ENCODE measurements at places on chromosomes 7 and 10.

DNA sequence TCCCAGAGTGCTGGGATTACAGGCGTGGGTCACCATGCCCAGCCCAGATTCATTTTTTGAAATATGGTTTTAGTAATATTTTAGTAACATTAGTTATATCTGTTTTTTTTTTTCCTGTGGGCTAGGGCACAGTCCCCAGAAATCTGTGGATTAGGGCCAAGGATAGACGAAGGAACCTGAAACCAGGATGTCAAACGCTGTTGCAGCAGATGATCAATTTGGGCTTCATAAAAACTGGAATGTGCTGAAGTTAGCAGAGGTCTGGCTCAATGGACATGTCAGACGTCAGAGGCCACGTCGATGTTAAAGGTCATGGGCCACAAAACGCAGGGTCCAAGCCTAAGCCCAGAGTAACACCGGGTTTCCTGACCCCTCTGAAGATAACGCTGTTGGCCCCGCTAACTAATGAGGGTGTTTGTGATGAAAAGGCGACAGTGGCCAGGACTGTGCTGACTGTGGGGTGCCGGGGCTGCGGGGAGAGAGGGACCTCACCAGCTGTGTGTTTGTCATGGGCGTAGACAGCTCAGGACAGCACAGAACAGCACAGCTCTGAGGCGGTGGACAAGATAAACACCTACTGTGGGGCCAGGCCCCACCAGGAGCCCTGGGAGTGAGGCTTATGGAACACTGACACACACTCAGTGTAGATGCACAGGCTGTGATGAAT is 23.8 kb upstream of the GTPBP4 start:
- DNase-seq: no peak

- DNase-seq: no peak
Observed at GRCh38 chr10:125777806-125778205, 2.2 kb upstream of the MMP21 start.

- no peak for DNase-seq
Observed at GRCh38 chr7:52956379-52956915, 79.0 kb upstream of the POM121L12 start.

DNA sequence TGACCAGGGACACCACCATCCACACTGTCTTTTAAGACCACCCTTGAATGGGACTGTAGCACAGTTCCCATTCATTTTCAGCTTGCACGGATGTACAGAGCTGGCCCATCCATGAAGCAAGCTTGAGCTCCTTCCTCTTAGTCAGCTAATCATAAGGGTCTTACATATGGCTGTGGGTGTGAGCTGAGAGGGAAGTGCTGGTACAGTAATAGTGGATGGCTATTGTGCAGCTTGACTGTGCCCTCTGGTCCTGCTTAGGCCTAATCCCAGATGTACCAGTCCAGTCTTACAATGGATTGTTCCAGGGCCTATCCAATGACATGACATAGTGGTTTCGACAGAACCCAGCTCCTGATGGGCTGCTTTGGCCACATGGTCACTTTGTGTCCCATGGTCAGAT is 96.9 kb upstream of the ZNF438 start:
- no peak for DNase-seq

GRCh38 chr7:90910136-90910535 is 314.0 kb downstream of the CDK14 start:
- DNase-seq: no peak

DNA sequence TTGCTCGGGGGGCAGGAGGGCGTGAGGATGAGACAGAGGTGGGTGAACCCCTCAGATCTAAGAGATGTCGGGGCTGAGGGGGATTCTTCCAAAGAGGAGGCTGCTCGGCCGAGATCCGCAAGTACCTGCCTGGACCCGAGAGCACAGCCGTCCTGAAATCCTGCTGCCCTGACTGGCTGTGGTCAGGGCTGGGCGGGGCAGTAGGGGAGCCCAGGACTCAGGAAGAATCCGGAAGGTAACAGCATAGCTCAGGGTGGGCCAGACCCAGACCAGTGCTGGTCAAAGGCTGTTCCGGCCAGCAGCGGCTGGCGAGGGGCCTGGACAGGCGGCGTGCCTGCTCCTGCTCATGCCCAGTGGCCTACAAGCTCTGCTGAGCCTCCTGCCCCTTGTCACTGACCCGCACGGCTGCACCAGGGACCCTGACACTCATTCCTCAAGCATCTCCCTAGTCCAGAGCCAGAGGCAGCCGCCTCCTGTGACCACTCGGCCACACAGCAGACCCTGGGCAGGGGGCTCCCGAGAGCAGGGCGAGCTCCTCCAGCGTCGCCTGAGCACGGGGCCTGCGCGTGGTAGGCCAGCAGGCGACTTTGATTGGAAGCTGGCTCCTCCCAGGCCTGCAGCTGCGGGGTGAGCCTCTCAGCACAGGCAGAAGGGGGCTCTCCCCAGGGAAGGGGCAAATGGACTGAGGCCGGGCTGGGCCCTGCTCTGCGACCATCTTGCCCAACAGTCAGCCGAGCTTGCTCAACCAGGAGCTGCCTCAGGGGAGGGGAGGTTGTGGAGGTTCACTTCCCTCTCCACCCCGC is 3.1 kb upstream of the ADAP1 start:
- DNase-seq: no peak

- no peak for DNase-seq
Observed at GRCh38 chr10:126101736-126102135, 205.4 kb downstream of the FANK1 start.

GRCh38 chr7:90625051-90625450 is 28.9 kb downstream of the CDK14 start:
- no peak for DNase-seq

- peak; percentile 25 for DNase-seq
Observed at GRCh38 chr10:70162892-70163201, 7.5 kb downstream of the SAR1A start.

- no peak for DNase-seq
Observed at GRCh38 chr7:75937958-75938786, 23.2 kb downstream of the POR start.

DNA sequence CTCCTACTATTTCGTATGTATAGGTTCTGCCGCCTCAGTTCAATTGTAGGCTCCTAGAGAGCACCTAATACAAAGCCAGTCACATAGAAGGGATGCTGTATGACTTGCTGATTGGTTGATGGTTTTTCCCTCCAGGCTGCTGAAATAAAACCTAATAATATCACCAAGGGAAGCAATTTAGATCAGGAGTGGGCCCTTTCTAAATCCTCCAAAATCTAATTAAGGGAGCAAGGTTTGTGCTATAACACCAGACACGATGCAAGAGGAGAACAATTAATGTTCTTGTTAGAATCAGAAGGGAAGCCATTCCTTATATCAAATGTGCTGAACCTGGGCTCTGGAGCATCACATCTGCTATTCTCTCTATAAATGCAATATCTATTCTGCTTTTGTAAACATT is 42.0 kb upstream of the SLC13A1 start:
- DNase-seq: no peak

DNA sequence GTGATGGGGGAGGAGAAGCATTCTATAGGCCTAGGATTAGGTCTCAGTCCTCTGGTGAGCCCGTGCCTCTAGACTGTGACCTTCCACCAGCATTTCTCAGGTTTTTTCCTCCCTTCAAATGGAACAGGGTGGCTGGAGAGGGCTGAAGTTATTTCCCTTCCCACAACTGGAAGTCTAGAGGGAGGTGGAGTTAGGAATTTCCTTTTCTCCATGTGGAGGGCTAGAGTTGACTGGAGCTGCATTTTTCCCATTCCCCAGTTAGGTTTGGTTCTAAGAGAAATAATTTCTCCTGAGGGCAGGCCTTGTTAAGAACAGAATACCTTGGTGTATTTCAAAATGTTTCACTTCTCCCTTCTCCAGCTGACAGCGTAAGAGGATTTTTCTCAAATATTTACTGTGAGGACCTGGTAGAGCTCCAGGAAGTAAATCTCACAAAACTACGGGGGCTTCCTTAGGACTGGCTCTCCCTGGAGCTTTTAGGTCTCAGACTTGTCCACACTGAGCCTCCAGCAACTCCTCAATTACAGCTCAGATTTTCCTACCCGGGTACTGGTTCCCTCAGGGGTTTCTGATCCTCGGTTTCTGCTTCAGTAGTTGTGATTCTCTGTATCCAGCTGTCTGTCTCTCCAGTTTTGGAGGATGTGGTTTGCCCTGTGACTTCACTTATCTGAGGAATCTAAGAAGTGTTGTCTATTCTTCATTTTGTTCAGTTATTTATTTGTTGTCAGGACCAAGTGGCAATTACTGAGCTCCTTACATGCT is 6.0 kb upstream of the REEP3 start:
- no peak for DNase-seq

DNA sequence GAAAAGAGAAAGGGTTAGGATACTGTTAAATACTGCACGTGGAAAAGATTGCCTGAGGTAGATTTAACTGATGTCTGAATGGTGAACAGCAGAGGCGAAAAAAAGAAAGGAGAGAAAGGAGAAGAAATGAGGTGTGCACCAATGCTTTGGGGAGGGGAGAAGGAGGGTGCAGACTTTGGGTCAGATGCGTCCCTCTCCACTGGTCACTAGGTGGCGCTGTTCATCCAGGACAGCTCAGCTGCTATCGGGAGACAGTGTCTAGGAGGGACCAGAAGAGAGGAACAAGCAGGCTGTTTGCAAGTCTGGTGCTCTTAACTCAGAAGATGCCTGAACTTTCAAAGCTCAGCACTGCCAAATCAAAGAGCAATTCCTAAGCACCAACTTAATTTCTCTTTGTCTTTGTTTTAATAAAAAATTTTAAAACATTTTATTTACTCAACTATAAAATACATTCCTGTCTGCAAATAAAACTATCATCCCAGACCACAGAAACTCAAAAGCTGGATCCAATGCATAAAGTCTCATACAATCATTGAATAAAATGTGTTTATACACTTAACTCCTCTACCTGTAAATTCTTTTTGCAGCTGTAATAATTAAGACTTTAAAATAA is 83.9 kb upstream of the PDLIM1 start:
- DNase-seq: peak; percentile 4

GRCh38 chr10:20933705-20934104 is 36.6 kb upstream of the NEBL start:
- DNase-seq: no peak

DNA sequence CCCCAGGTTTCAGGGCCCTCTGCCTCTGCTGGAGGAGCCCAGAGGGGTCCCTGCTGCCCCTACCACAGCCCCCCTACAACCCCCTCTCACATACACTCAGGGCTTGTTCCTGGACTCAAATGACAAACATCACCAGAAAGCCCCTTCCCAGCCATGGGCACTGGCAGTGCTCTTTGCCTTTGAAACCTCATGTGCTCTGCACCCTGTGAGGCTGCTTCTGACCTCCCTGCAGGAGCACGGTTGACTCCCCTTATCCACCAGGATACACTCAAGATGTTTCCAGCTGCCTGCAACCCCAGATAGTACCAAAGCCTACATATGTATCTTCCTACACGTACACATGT is 3.5 kb upstream of the ADIRF start:
- DNase-seq: no peak

DNA sequence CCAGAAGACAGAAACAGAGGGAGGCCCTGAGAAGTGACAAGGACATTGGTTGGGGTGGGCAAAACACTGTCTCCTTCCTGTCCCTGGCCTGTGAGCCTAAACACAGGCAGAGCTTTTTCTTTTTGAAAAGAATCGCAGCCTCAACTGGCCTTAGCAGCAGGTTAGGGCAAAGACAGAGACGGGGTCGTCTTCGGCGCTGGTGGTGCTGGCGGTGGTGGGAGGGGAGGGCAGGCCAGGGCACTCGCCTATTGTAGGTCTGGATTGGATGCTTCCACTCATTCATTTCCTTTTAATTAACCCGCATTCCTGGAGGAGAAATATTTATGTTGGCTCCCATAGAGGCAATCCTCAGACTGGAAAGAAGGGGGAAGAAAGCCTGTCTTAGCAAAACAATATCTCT is 22.6 kb downstream of the WNT8B start:
- no peak for DNase-seq

GRCh38 chr10:99815621-99816020 is 33.2 kb downstream of the ABCC2 start:
- DNase-seq: no peak

DNA sequence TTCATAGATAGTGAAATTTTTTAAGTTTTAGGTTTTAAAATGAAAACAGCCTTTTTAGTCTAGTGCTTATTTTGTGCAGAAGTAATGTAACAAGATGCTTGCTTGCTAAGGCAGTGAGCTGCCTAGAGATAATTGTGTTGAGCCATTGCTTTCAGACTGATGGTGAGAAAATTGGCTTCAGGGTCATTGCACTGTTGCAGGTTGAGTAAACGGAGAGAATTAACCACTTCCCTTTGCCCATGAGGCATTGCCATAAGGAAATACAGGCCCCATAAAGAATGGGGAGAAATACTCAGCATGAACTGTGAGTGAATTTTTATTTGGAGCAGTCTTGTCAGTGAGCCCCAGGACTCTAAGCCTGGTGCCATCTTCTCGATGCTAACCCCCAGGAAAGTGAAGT is 140.5 kb downstream of the LRRC4 start:
- no peak for DNase-seq

DNA sequence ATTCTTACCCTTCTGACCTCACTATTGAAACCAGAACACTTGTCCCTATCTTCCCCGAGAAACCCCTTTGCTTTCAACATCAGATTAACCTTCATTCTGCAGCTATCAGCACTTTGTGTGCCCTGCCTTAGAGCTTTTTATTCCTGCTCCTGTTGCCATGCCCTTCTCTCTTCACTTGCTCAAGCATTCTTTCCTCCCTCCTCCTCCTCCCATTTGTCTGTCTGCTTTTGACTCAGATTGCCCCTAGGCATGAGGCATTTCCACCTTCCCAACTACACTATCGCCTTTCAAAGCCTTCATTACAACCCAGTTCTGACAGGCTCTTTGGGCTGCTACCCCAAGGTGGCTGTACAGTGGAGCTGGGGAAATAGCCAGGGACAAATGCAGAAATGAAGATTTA is 143.3 kb downstream of the SLC25A13 start:
- DNase-seq: no peak

GRCh38 chr7:116258734-116259133 is 48.4 kb downstream of the TES start:
- no peak for DNase-seq

DNA sequence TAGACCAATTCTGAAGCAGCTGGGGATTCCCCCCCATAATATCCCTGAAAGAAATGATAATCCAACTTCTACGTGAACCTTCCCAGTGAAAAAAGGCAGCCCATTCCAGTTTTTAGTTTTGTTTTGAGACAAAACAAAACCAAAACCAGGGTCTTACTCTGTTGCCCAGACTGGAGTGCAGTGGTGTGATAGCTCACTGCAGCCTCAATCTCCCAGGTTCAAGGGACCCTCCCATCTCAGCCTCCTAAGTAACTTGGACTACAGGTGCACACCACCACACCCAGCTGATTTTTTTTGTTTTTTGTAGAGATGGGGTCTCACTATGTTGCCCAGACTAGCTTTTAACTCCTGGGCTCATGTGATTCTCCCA is 12.5 kb upstream of the ARPC1A start:
- DNase-seq: no peak

GRCh38 chr7:6228361-6229229 is 43.8 kb downstream of the CYTH3 start:
- DNase-seq: no peak

GRCh38 chr10:119313644-119314043 is 106.3 kb downstream of the GRK5 start:
- no peak for DNase-seq

DNA sequence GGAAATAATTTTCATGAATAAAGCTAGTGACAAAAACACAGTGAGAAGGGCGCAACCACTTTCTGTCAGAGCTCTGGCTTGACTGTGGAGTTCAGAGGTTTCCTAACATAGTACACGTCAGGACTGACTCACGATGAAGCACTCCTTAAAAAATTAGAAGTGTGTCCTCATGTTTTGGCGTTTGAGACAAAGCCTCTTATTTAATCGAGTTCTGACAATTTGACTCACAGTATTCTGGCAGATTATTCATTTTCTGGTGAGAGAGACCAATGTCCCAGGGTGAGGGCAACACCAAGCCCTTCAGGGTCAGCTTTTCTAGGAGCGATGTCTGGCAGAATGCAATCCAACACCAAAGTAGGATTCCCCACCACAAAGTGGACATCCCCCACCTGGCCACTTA is 108.7 kb downstream of the DIP2C start:
- DNase-seq: no peak

Measured in stimulated activated CD4-positive, alpha-beta T cell treated with anti-CD3 and anti-CD28 coated beads, TNF-alpha, amount 100 ng/mL, for 1 hour (primary cell).